Activated CD8-positive, alpha-beta memory T cell treated with anti-CD3 and anti-CD28 coated beads for 4 hours (primary cell): ENCODE measurements at places on chromosomes 2 and 18.

DNA sequence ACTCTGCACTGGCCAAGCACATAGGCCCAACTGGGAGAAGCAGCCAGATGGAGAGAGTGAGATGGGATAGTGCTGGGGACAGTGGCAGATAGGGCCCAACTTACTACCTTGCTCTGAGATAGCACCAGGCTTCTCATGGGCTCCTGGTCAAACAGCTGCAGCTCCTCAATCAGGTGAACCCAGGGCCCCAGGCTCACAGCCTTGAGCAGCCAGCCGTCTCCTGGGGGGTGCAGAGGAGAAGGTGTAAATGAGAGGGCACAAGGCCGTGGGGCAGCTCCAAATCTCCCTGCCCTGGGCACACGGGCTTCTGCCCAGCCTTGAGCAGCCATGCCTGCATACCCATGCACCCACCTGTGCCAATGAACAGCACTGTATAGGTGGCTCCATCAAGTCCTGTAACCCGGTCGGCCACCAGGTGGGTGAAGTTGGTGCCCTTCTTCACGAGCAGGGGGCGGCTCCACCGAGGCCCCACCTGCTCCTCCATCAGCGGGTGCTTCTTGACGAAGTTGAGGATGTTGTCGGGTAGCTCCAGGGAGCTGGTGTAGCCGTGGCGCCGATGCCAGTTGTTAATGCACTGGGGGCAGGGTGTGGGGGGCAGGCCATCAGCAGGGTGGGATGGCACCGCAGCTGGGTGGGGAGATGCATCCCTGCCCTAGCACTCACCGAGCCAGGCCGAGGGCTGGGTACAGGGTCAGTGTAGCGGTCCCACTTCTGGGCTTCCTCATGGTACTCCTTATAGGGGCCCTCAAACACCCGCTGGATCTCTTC lies 5.9 kb upstream of the ANKRD39 start:
- DNase-seq = no peak

DNA sequence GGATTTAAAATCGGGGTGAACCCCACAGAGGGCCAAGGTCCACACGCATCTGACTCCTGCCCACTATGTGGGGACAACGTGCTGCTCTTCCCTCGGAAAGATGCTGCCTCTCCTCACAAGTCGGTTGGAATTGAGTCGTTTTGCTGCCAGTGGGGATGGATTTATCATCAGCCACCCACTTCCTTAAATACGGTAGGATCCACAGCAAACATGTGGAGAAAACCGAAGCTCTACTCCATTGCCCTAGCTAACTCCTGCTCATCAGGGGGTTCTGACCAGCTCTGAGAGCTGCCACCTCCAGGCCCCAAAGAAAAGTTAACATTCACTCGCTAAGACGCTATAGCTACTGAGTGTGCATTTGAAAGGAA lies 80.9 kb downstream of the CHRNA1 start:
- DNase-seq = no peak

DNA sequence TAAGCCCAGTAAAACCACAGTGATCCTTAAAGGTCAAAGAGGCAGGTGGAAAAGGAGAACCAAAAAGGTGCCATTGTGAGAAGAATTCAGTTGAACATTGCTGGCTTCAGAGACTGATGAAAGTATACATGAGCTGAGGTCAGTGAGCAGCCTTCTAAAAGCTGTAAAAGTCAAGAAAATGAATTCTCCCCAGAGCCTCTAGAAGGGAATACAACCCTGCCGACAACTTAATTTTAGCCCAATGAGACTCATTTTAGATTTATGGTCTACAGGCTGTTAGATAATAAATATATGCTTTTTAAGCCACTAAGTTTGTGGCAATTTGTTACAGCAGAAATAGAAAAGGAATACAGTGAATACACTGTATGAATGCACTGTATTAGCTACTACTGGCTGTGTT lies 911.4 kb downstream of the TRIB2 start:
- no peak for DNase-seq

DNA sequence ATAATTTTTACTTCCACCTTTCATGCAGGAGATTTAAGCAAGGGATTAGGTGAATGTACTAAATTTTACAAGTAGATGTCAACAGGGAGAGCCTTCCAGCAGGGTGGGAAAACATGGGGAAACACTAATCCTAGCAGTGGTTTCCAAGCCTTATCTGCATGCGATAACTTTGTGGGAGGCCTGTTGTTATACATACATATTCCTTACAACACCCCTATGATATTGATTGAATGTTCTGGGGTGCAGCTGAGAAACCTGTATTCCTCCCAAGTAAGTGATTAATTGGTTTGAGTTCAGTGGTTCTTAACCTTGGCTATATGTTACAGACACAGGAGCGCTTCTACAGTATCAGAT lies 65.9 kb downstream of the COL4A4 start:
- no peak for DNase-seq

DNA sequence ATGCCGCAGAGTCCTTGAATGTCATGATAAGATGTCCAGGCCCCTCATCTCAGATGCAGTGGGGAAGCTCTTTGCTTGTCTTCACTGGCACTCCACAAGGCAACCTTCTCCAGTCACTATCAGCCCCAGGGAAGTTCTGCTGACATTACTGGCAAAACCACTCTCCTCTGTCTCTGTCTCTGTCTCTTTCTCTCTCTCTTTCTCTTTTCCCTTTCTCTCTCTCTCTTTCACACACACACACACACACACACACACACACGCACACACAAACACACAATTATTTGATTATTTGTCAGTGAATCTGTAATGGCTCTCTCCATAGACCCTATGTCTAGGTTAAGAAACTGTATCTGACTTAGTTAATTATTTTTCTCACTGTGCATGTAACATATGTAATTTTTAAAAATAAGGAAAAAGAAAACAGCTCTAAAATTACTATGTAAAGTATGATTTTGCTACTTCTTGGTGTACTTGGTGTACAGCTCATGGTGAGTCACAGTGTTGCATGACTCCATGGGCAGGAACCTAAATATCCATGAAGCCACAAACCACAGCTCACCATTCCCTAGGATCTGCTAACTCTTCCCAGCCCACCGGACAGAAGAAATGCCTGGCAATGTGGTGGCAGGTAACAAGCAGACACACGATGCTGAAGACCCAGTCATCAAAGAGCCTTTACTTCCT lies 594.9 kb upstream of the ID2 start:
- DNase-seq = no peak

DNA sequence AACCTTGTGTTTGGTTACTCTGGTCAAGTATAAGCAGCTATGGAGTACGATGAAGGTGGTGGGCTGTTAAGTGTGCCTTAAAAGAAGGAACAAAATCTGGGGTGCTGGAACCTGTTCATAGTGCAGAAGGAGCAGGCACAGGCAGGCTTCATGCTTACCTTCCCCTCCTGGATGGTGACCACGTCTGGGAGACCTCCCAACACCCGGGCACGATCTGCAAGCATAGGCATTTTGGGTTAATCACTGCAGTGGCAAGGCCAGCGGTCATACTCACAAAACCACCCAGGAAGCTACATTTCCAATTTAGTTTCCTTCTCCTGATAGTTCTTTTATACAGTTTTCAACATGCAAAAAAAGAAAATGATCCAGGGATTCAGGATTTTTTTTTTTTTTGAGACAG lies 58.7 kb upstream of the LPIN2 start:
- DNase-seq = no peak

DNA sequence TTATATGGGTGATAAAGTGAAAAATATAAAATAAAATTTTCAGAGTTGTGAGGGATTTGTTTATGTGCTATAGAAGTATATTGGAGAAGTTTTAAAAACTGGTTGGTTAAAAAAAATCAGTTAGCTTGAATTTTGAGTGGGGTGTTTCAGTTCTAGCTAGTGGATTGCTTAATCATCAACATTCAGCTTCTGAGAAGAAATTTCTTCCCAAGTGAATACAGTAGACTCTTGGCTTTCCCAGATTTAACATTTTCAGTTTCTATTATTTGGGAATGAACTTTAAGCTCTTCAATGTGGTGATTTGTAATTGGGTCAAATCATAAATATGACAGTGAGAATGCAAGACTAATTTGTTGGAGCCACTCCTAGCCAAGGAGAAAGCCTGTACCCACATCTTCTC lies 120.8 kb downstream of the PLCL1 start:
- no peak for DNase-seq

DNA sequence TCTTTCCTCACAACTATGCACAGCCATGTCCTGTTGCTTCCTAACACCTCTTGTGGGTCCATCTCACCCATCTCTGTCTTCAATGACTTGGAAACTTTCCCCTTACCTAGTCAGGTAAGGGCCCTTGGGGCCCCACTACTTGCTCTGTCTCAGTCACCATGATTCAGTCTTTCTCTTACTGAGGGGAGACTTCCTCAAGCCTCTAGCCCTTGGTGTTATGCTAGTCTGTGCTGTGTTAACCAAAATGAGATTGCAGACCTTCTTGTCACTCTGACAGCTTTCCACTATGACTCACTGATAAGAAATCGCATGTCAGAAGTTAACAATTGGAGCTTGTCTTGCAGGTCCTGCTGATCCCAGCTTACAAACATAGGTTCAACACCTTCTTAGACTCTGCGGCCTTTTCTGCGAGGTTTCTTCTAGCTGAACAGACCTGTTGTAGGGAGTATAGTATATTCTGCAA lies 65.3 kb downstream of the WDR75 start:
- no peak for DNase-seq

- no peak for DNase-seq
Observed at GRCh38 chr2:120448961-120449810, 103.2 kb downstream of the INHBB start.

DNA sequence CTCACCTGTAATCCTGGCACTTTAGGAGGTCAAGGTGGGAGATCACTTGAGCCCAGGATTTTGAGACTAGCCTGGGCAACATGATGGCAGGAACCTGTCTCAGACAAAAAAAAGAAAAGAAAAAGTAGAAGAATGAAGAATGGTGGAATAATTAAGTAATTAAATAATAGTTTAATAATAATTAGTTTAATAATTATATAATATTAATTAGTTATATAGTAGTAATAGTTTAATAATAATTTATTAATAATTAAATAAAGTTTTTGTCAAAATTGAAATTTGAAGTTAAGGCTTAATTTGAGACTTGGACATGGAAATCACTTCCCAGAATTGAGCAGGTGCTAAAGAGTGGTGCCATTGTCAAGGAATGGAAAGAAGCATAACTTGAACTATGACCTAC lies 52.2 kb upstream of the ABCA12 start:
- DNase-seq = no peak

GRCh38 chr2:85534099-85534498 lies 4.9 kb upstream of the MAT2A start:
- DNase-seq = no peak

- no peak for DNase-seq
Observed at GRCh38 chr18:75491361-75491760, 63.9 kb upstream of the SMIM21 start.
